HEK293T (cell line): ENCODE measurements at places on chromosomes 11 and 22.

GRCh38 chr11:93718057-93718563 lies 23.2 kb downstream of the TAF1D start:
- DNase-seq, result no peak

DNA sequence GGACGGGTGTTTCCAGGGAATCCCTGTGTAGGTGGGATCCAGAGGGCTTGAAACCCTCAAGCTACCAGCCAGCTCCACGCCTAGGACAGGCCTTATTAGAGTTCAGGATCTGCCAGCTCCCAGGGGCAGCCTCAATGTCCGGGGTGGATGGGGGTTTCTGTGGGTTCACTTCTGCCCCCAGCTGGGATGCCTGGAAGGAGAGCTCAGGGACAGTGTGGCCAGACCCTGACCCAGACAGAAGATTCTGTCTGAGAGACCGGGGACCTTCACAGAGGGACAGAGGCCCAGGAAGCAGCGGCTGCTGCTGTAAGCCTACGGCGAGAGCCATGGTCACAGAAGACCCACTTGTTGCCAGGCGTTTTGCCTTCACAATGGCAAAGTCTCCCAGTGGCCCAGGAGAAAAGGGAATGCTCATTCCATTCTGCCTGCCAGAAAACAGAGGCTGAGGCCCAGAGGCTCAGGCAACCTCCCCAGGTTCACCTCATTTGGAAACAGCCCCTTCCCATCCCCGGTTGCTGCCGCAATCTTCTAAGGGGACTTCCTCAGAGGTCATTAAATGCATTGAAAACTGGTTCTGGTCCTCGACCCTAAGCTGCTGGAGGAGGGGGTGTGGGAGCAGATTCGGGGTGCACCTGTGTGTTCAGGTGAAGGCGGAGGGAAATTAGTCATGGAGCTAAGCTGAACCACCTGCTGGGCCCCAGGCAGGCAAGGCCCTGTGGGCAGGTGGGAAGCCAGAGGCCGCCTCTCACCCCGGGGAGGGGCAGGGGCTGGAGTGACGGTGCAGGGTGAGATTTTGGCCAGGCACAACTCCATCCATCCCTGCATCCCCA lies 4.9 kb upstream of the KRTAP5-6 start:
- DNase-seq, result no peak

GRCh38 chr22:29386708-29387107 lies 1.7 kb downstream of the AP1B1 start:
- no peak for DNase-seq

DNA sequence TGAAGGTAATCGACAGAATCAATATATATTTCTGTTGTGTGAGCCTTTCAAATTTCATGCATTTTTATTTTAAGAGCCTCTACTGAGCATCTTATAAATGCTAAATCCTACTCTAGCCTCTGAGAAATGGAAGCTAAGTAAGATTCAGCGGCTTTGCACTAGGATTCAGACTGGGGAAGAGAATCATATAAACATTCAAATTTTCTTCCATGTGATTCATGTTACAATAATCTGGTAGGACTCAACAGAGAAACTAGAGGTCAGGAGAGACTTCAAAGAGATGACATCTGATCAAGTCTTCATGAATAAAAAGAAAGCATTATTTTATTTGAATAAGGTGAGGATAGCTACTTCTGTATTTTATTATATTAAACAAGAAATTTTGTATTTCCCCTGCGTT lies 538.9 kb downstream of the DLG2 start:
- DNase-seq, result no peak

DNA sequence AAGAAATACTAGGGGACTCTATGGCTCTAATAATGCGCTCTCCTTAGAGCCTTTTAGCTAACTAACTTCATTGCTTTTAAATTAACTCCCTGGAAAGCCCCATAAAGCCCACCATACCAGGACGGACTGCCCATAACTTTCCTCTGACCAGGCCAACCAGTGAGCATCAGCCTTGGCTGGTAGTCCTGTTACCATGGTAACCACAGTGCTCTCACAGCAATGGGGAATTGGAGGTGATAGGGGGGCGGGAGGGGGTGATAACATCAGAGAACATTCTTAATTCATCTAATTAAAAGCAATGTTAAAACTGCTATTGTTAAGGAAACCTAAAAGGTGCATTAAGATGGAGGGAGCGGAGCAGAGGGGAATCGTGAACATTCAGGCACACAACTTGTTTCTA lies 27.2 kb upstream of the CHRM4 start:
- no peak for DNase-seq

DNA sequence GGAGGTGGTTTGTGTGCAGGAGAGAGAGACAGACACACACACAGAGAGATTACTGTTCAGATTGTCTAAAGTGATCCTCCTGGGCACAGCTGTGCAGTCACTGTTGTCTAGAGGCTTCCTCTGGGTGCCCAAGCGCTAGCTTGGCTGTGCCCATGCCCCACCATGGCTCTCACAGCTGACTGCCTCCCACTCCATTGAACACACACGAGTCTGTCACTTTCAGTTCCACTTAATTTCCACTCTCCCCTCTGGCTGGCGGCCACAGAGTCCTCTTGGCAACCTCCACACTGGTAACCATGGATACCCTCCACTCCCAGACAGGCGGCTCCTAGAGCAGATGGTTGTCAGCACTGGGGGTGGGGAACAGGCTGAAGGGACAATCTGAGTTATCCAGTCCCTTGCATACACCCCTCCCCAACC lies 29.1 kb downstream of the MAP6 start:
- no peak for DNase-seq

DNA sequence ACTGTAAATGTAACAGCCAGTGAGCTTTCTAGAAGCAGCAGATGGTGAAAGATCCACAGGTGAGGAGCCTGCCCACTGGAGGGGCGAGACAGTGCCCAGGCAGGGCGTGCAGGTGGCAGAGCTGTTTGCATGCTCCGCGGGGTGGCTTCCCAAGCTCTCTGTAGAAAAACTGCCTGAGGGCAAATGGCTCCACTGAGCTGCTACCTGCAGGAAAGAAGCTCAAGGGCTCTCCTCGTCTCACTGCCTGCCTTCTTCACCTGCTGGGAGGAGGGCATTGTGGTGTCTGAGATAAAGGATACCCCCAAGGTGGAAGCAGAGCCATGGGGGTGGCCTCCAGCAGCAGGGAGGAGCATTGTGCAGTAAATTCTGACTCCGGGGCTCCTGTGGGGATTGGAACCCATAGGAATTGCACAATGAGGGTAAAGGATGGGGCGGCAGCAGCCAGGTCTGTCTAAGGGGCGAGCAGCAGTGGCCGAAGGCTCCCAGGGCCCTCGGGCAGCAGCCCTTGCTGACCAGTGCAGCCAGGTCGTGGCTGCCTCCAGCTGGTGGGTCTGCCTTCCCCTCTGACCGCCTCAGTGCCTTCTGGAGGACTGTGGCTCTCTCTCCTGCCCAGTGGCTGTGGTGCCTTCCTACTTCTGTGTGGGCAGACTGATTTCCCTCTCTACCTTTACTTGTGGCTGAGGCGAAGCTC lies 28.0 kb upstream of the CABP7 start:
- DNase-seq, result no peak

GRCh38 chr11:128039140-128040021 lies 548.0 kb downstream of the ETS1 start:
- DNase-seq, result no peak

DNA sequence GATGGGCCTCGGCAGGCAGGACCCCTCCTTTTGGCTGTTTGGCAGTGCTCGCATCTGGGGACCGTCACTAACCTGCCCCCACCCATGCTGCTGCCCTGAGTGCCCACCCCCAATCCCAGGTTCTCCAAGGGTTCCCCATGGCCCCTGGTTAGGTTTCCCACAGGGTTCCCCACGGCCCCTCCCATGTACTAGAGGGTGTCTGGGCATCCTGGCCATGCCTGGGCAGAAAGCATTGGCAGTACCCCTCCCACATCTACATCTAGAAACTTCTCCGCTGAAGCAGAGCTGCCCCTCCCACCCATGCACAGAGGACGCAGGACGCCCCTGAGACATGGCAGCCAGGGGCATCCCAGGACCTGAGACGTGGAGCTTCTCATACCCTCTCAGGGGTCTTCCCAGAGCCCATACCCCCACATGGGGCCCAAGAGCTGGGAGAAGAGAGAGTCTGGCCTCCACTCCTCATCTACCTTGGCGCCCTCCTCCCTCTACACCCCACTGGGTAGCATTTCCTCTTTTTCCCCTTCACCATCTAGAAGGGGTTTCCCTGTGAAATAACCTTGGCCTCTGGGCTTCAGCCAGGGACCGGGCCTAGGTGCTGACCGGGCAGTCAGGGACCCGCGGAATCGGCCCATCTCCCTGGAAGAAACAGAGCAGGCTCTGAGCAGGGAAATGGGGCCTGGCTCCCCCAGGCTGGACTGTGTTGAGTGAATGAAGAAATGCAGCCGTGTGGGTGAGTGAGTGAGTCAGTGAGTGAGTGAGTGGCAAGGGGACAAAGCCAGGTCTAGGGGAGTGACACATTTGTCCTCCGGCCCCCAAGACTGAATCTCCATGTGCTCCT lies 987.3 kb downstream of the BRD1 start:
- no peak for DNase-seq

GRCh38 chr11:35946766-35947165 lies 2.9 kb downstream of the LDLRAD3 start:
- no peak for DNase-seq

GRCh38 chr11:469684-470560 lies 19.8 kb downstream of the PTDSS2 start:
- DNase-seq, result no peak

DNA sequence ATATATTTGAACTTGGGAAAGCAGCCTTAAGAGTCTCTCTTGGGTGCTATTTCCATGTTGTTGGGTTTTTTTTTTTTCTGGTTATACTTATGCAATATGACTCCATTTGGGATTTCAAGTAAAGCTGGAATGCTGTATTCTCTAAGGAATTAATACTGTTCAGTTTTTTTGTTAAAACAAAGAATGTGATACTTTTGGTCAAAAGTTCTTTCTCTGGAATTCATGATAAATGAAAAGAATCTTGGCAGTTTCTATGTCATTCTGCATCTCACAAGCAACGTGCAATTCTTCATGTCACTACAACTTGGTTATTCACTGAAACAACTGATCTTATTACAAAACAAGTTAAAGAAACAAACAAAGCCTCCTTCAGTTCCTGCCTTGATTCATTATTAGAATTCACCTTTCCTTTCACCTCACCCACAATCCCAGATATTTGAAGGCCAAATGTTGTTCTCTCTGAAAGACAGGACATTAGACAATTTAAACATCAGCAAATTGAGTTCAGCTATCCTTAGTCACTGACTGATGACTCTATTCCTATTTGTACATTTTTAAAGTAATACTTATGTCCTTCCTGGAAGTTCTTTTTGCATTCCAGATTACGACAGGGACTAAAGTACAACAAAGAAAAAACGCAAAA lies 176.2 kb downstream of the SBF2 start:
- no peak for DNase-seq

- no peak for DNase-seq
Observed at GRCh38 chr11:106679181-106679580, 339.1 kb downstream of the GUCY1A2 start.

DNA sequence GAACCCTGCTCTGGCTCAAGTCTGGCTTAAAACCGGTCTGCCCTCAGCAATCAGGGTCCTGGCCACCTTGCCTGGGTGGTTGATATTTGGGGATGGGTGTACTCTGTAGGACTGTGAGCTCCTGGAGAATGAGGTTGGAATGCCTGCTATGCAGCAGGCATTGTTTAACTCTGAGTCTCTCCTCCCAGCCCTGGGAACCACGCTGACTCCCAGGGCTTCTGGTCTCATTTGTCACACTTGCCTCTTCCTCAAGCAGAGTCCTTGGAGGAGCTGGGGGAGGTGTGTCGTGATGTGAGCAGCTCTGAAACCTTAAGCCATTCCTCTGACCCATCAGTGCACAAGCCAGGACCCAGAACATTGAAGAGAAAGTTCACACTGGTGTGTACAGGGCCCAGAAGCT lies 340.1 kb downstream of the MN1 start:
- no peak for DNase-seq

DNA sequence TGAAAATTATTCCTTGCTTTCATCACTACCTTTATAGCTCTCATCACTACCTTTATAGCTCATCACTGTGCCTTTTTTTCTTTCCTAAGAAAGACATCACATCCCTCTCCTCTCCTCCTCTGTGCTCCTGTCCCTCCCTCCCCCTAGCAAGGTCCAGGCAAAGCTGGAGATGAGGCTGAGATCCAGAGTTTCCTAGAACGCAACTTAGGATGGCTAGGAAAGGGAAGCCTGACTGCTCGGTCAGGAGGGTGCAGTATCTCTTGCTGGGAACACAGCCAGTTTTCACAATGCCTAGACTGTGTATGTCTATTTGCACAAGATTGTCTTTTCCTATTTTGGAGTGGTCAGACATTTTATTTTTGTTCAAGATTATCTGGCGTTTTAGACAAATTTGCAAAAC lies 24.7 kb downstream of the TUB start:
- no peak for DNase-seq

- DNase-seq, result peak; percentile 69
Observed at GRCh38 chr11:68974421-68975194, 6.2 kb downstream of the MRGPRD start.

- DNase-seq, result no peak
Observed at GRCh38 chr22:42214633-42215415, 55.6 kb downstream of the TCF20 start.

- no peak for DNase-seq
Observed at GRCh38 chr22:20022231-20022977, 1.5 kb downstream of the TANGO2 start.

GRCh38 chr11:69151836-69152235 lies 3.9 kb upstream of the SMIM38 start:
- no peak for DNase-seq

DNA sequence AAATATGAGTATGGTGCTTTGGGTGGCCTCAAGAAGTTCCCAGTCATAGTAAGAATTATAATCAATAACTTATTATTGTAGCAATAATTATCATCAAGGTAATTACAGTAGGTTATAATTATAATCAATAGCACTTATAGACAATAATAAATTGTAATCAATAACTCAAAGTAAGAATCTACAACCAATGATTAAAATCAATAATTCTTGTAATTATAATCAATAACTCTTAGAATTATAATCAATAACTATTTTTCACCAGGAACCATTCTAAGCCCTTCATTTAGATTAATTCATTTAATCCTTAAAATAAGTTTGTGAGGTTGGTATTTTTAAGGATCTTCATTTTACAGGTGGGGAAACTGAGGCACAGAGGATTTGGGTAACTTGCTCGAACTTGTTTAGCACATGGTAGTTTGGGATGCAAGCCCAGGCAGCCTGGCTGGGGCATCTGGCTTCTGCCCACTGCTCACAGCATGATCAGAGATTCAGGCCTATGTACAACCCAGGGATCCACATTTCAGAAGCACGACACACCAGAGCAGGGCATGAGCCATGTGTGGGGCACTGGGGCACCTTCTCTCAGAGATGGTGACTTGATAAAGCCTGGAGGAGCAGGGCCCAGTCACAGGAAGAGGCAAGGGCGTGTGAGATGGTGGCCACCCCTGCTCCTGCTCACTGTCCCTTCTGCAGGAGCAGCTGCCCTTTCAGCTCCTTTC lies 46.6 kb downstream of the SLC1A2 start:
- DNase-seq, result no peak

GRCh38 chr11:41308286-41308685 lies 151.2 kb downstream of the LRRC4C start:
- DNase-seq, result no peak

- no peak for DNase-seq
Observed at GRCh38 chr22:17749605-17750395, 24.5 kb downstream of the BID start.
